Smooth muscle cell of trachea (primary cell): ENCODE measurements at places on chromosomes 2 and 18. TPM values are rescaled to one million over a fixed set of nuclear protein-coding genes. Genes with fewer than 3 reads are reported as not detected.

SERPINB12 gene
- not detected in 2 replicates for total RNA-seq

RTP5 gene
- total RNA-seq = not detected in 2 replicates

LRRC30 gene
- not detected in 2 replicates for total RNA-seq

SPATA3 gene
- not detected in 2 replicates for total RNA-seq

ITGB6 gene
- total RNA-seq = under 0.01 and 0.15 TPM in 2 replicates

CD8B2 gene
- total RNA-seq = not detected in 2 replicates

ANKRD30BL gene
- total RNA-seq = not detected in 2 replicates

STPG4 gene
- total RNA-seq = 0.17 TPM in 1 of 2 replicates, not detected in the other

WDFY1 gene
- 97.3 and 155 TPM in 2 replicates for total RNA-seq

MROH2A gene
- total RNA-seq = not detected in 2 replicates

RNU2-63P gene
- not detected in 2 replicates for total RNA-seq

DOK6 gene
- total RNA-seq = 1.5 and 5.6 TPM in 2 replicates

BCL2 gene
- total RNA-seq = 2.5 and 3.1 TPM in 2 replicates

REG1A gene
- total RNA-seq = not detected in 2 replicates

DYNAP gene
- not detected in 2 replicates for total RNA-seq
